ENCODE measurements at places on chromosomes 2 and 18.

GRCh38 chr2:220646424-220646823, 925.7 kb downstream of the EPHA4 start:
- DNase-seq = no peak

GRCh38 chr2:199315299-199316179, 142.2 kb downstream of the SATB2 start:
- no peak for DNase-seq

DNA sequence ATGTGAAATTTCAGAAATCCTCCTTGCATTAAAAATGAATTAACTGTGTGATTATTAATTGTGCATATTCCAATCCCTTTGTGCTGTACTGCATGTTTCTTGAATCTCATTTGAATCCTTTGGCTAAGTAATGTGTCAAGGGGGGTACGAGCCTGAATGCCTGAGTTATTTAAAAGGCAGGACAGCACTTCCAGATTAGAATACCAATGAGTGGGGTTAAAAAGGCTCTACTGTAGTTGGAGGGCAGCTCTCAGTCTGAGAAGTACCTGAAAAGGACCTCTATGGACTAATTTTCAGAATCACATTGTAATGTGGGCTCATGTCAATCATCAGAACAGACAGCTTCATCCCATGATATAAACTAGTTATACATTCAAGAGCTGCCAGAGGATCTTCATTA, 423.0 kb downstream of the GRB14 start:
- no peak for DNase-seq

DNA sequence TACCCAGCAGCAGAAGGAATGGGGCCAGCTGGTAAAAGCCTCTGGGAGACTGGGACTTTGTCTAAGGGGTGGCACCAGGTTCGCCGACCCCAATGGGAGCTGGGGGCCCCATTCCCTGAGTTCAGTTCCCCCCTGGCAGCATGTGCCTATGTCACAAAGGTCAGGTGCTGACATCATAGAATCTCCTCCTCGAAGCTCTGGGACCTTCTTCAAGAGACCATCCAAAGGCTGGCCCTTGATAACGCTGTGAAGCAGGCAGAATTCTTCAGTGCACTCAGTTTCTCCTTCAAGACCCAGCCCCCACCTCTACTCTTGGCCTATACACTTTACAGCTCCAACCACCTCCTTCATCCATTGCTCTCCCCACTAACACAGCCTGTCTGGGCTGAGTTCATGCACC, at the start of gene PRR30:
Gene PRR30, minus strand, starts transcription at position 101 of the 400 bp plus-strand sequence. CDS start 1,081 bp downstream, outside the sequence.
- DNase-seq = no peak

- DNase-seq = peak; percentile 53
Measured at GRCh38 chr2:134120733-134121630, 132.9 kb upstream of the MGAT5 start.

DNA sequence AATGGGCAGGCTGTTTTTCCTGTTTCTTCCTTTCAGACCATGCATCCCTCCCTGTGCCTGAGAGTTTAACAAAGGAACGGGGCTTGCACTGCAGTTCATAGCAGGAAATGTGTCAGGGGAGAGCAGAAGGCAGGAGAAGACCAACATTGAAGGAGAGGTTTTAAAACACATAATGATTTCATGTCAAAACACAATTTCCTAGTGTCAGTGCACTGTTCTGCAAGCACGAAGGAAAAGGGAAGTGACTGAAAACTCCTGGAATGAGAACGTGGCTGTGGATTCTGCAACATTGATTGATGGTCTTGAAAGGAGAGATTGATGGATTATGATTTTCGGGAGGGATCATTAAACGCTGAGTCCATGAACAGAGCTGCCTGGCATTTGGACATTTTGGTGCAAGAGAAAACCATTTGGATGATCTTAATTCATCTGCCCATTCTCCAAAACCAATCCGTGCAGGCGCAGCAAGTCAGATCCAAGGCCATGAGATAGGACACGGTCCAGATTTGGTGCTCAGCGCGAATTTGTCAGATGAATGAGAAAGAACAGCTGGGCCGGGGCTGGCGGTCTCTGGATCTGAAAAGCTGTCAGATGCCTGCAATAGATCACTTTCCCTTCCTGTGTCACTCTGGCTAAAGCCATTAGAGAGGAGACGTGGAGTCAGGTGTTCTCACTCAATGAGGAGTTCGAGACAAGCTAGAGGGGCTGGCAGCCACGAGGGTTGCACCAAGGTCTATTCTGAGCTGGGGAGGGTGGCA, 38.4 kb downstream of the C1QL2 start:
- DNase-seq = no peak

All from COLO829 (cell line).